GM03348 (cell line): ENCODE measurements at places on chromosomes 1 and 21.

DNA sequence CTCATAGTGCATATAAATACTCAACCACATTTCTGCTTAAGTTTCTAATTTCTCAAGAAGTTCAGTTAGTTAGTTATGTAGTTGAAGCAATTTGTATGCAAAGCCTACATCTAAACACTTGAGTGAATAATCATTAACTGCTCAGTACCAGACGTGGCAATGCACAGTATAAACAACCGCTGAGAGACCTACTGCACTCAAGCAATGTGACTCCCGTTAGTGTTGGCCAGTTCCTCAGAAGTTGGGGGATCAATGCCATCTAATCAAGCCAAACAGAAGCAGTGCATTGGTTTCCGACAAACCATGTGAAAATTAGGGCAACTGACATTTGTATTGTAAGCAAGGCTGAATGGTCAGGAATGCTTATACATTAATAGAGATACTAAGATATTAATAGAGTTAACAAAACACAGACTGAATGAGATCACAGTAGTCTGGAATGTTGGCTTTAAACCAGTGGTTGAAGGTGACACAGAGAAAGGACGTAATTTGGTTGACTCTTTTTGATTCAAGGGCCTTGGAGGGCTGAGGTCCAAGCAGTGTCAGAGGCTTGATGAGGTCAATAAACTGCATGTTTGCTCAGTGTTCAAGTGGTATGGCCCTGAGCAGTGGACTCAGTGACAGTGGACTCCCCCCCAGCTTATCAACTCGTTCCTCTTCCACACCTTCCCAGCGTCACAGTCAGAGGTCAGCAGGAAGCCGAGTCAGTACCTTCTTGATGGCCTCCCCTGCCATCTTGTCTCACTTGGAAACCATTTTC lies 255.5 kb downstream of the CTH start:
- no peak for DNase-seq

- DNase-seq: peak; percentile 91
These were observed 139.9 kb downstream of the DHRS3 start for GRCh38 chr1:12477936-12478611.

DNA sequence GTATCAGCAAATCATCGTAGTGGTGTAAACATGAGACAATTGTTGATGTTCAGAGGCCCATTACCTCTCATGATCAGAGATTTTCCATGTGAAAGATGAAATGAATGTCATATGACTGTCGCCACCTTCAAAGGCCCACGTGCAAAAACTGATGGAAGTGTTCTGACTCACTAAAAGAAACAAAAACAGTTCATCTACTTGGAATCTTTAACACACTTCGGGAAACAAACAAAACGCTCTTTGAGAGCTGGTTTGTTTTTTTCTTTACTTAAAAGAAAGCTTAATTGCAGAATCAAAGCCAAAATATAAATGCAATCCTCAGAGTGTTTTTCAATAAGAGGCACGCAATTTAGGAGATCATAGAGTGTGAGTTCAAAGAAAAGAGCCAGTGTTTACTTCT lies 100.8 kb downstream of the PLPPR4 start:
- no peak for DNase-seq

GRCh38 chr1:70156529-70157120 lies 48.8 kb downstream of the LRRC40 start:
- DNase-seq: no peak

GRCh38 chr1:41875487-41875886 lies 43.2 kb downstream of the HIVEP3 start:
- DNase-seq: no peak

DNA sequence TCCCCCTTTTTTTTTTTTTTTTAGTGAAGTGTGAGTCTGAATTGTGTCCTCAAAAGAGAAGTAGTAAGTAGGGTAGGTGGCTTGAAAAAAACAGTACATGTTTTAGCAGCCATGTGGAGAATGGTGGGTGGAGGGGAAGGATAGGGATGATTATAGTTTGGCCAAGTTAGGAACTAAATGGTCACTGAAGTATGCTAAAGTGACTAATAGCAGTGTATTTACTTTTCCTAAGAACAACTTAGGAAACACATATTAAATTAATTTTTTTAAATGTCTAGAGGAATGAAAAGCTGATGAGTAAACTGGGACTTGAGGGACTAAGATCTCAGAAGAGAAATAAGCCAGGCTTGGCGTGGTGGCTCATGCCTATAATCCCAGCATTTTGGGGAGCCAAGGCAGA lies 55.5 kb downstream of the PLA2G4A start:
- no peak for DNase-seq

- no peak for DNase-seq
These were observed 143.3 kb downstream of the TRABD2B start for GRCh38 chr1:47853852-47854251.

DNA sequence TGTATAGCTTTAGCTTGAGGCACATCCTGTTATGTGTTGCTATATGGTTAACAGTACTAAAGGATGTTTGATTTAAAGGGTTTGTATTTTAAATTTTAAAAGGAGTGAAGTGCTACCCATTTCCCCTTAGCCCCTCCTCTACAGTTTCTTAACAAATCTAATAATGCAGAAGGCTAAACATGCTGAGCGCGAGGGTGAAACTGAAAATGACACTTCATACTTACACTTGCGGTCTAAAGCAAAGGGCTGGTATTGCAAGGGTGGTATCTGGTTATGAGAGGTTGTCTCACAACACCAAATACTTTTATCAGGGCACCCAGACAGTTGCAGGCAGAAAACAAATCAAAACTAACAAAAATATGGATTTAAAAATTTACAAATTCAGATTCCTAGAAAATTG lies 172.3 kb downstream of the SIPA1L2 start:
- no peak for DNase-seq

DNA sequence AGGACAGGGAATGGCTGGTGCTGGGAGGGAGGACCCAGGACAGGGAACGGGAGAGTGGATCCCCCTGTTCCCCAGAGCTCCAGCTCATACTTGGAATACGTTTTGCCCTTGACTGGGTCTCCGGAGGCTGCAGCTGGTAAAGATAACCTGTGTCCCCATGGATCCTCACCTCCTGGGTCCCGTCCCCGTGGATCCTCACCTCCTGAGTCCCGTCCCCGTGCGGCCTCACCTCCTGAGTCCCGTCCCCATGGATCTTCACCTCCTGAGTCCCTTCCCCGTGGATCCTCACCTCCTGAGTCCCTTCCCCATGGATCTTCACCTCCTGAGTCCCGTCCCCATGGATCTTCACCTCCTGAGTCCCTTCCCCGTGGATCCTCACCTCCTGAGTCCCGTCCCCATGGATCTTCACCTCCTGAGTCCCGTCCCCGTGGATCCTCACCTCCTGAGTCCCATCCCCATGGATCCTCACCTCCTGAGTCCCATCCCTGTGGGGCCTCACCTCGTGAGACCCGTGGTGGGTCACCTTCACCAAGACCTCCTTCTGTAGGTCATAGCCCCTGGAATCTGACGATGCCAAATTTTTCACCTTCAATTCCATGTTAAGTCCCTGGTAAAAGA lies 61.4 kb downstream of the SCCPDH start:
- no peak for DNase-seq

DNA sequence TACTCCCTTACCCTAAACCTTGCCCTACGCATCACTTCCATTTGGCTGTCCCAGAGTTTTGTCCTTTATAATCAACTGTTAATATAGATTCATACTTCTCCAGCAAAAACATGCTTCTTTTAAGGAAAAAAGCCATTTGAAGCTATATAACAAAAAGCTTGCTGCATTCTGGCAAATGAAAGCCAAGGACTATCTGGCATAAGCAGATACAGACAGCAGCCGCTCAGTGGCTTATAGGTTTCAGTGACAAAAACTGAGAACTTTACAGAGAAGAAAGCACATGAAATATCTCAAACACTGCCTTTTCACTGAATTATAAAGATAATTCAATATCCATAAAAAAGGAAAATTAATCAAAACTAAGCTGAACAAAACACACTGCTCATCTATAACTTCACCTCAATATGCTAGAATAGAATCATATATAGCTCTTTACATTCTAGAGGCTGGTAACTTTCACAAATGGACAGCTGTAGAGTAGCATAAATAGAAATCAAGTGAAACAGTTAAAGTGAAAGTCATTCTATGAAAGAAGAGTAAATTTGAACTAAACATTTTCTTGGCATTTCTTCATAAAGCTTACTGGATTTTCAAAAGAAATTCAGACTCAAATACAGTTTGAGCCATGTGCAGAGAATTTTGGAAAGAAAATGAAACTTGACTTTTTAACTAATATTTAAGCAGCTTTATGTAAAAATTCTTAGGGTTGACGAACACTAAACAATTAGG lies 19.6 kb downstream of the CDC42BPA start:
- no peak for DNase-seq

DNA sequence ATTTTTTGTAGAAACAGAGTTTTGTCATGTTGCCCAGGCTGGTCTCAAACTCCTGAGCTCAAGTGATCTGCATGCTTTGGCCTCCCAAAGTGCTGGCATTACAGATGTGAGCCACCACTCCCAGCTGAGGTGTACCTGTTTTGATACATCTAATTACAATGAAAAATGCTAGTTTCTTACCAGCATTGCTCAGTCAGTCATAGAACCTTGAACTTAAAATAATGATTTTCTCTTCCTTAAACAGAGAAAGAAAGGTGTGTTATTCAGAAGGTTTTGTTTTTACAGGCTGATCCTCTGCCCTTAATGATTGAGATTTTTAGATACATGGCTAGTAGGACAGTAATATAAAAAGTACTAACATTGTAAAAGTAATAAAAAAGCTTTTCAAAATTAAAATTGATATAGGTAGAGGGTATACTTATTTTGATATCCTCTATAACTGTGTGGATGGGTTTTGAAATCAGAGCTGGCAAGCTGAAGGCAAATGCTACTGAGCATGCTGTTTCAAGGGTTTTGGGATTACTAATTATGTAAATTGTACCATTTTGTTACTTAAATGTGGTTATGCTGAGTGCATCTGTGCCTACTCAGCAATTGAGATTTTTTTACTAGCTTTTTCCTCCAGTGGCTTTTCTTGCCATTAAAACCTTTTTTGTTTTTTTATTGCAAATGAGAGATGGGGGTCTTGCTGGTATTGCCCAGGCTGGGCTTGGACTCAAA lies 16.1 kb downstream of the PRRC2C start:
- no peak for DNase-seq

GRCh38 chr1:208289716-208290115 lies 45.5 kb upstream of the PLXNA2 start:
- DNase-seq: no peak

- DNase-seq: peak; percentile 51
These were observed 913 bp upstream of the S1PR1 start for GRCh38 chr1:101235696-101236515.

DNA sequence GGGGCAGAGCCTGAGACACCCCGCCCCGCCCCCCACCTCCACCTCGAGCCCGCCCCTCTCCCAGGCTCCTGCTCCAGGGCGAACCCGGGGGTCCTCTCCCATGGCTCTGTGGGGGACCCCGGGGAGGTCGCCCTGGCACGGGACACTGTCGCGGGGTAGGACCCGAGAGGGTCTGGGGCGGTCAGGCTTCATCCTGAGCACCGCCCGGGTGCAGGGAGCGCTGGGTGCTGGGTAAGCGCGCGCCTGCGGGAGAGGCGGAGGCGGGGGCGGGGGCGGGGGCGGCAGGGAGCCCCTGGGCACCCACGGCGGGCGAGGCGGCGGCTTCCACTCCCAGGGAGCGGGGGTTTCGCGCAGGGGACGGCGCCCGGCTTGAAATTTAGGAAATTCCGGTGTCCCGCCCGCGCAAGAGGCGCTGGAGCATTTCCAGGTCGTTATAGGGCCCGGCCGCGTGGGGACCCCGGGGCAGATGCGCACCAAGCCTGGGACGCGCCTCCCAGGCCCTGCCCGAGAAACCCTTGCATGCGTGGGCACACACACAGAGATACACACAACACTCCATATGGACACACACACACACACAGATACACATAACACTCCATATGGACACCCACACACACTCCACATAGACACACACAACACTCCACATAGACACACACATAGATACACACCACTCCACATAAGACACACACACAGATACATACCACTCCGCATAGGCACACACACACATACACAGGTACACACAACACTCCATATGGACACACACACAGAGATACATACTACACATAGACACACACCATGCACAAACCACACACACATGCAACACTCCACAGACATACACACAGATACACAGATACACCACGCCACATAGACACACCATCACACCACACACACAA lies 48.7 kb upstream of the SLC19A1 start:
- DNase-seq: no peak

DNA sequence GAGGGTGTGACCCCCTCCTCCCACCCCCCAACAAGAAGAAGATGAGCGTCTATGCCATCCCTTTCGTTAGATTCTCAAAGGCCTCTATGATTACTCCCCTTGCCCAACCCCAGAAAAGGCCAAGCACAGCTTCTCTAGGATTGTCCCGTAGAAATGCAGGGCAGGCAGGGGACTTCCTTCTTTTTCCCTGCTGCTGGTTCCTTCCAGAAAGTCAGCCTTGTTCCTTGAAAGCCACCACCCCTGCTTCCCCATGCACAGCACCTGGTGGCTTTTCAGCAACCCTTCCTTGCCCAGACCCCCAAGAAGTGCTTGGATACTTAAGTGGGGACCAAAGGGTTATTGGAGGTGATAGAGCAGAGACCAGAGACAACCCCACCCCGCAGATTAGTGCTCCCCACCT lies 75.1 kb downstream of the ARHGEF10L start:
- DNase-seq: no peak

DNA sequence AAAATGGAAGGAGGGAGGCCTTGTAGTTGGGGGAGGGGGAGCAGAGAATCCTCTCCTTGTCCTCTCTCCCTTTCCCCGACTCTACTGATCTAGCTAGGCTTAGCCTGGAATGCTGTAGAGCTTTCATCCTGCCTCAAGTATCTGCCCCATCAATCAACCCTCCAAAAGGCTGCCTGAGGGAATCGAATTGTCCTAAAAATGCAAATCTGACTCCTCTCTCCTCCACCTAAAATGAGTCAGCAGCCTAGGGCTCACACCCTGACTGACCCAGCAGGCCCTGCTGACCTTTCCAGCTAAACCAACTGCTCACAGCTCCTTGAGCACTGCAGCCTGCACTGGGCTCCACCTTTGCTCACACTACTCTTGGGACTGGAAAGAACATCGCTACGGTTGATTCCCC lies 2.8 kb downstream of the HPDL start:
- no peak for DNase-seq

- DNase-seq: peak; percentile 53
These were observed 20.6 kb downstream of the JUN start for GRCh38 chr1:58763214-58763613.

DNA sequence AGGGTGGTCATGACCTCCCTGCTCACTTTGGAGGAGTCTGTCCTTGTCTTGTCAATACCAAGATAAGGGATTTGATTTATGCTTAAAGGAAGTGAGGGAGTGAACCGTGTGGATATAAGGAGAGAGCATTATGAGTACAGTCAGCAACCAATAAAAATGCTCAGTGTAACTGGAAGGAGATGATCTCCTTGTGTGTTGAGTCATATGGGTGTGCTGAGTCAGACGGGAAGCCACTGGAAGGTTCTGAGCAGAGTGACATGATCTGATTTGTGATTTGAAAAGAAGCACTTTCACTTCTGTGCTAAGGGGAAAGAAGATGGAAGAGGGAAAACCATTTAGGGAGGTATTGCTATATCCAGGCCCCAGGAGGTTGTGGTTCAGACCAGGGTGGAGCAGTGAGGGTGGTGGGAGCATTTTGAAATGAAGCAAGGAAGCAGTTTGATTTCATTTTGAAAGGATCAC lies 2.5 kb upstream of the BCL10 start:
- peak; percentile 84 for DNase-seq

GRCh38 chr1:119475866-119476439 lies 31.1 kb upstream of the HSD3B1 start:
- DNase-seq: peak; percentile 33

- no peak for DNase-seq
These were observed 96.9 kb downstream of the GRIK3 start for GRCh38 chr1:36937371-36937770.
